Placental epithelial cell (primary cell): ENCODE measurements at places on chromosomes 5 and 9. TPM values are rescaled to one million over a fixed set of nuclear protein-coding genes. Genes with fewer than 3 reads are reported as not detected.

IL4 gene
- total RNA-seq: not detected in 2 replicates

PCDH12 gene
- not detected in 2 replicates for total RNA-seq

DYNC2I2 gene
- total RNA-seq: 48.3 and 59.6 TPM in 2 replicates

ZDHHC11 gene
- total RNA-seq: 2.4 and 5.1 TPM in 2 replicates

CORO2A gene
- total RNA-seq: 1.6 and 2.0 TPM in 2 replicates

SAXO1 gene
- total RNA-seq: under 0.01 and 0.11 TPM in 2 replicates

POLR1E gene
- total RNA-seq: 19.2 and 33.0 TPM in 2 replicates

TAF1L gene
- total RNA-seq: not detected in 2 replicates

DDX4 gene
- not detected in 2 replicates for total RNA-seq

SLC26A2 gene
- total RNA-seq: 9.4 and 29.5 TPM in 2 replicates

CLPTM1L gene
- 144 and 197 TPM in 2 replicates for total RNA-seq
